ENCODE measurements at places on chromosomes 1 and 21. TPM values are rescaled to one million over a fixed set of nuclear protein-coding genes. Genes with fewer than 3 reads are reported as not detected.
A peak's percentile ranks its signal among the peaks of the same experiment; 100 is the strongest.

Gene FYB2
- not detected for total RNA-seq

DNA sequence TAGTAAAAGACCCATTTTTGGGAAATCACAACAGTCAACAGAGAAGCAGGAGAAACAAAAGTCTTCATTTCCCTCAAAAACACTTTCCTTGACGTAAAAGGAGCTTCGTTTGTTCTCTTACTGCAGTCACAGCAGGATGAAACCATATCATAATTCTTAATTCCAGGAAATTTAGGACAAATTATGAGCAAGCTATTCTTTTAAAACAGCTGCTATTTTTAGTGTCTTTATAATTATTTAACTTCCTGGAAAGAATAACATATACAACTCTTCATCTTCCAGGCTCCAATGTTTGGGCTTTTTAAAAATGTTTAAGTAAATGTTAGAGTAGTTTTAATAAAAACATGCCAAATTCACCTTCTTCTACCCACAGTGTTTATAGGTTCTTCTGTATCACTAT, 563.5 kb downstream of the LTN1 start:
- no peaks in the 10 kb centered on the region for H3K27me3 ChIP-seq
- no peak overlapping the region for H3K4me3 ChIP-seq
- no peak overlapping the region for H3K27ac ChIP-seq
- no peak for DNase-seq
- no peaks in the 10 kb centered on the region for H3K4me1 ChIP-seq

DNA sequence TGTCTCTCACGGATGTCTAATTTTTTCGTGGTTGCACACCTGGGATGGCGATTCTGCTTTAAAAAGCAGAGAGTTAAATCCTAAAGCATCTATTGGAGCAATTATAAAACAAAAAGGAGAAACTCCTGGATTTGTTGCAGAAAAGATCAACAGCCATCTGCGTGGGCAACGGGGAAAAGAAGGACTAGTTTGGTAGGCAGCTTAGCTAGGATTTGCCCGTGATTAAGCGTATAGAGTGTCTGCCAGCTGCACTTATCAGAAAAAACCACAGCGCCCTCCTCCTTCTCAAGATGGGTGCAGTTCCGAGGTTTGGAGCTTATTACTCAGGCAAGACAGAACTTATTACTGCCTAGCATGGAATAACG, 526 bp upstream of the SLC25A24 start:
- peaks cover 11% of the 10 kb centered on the region for H3K27me3 ChIP-seq
- peaks cover 13% of the 10 kb centered on the region for H3K36me3 ChIP-seq
- DNase-seq: no peak
- H3K4me1 ChIP-seq: peaks cover 38% of the 10 kb centered on the region

DNA sequence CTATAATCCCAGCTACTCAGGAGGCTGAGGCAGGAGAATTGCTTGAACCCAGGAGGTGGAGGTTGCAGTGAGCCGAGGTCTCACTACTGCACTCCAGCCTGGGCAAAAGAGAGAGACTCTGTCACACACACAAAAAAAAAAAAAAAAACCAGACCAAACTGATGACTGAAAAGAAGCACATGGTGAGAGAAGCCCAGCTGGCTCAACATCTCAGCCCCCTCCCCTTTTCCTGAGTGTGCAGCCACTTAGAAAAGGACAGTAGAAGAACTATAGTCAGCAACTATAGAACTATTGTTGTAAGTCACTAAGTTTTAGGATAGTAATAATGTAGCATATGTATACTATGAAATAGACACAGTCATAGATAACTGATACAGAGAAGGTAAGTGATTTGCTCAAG, 87.2 kb upstream of the RALGPS2 start:
- H3K4me1 ChIP-seq: no peaks in the 10 kb centered on the region
- H3K27me3 ChIP-seq: no peaks in the 10 kb centered on the region
- no peaks in the 10 kb centered on the region for H3K36me3 ChIP-seq
- DNase-seq: no peak

Gene CRP
- not detected for total RNA-seq

- H3K4me3 ChIP-seq: peak overlapping the region; percentile 49
- H3K4me1 ChIP-seq: peaks cover 22% of the 10 kb centered on the region
- no peak overlapping the region for H3K27ac ChIP-seq
Measured at GRCh38 chr1:26164036-26164860, 4.5 kb downstream of the C1orf232 start.

DNA sequence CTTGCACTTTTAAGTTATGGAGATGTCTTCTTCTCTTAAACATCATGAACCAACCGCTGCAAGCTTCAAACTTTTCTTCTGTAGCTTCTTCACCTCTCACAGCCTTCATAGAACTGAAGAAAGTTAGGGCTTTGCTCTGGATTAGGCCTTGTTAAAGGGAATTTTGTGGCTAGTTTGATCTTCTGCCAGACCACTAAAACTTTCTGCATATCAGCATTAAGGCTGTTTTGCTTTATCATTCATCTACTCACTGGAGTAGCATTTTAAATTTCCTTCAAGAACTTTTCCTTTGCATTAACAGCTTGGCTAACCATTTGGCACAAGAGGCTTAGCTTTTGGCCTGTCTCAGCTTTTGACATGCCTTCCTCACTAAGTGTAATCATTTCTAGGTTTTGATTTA, 43.0 kb upstream of the RGL1 start:
- H3K36me3 ChIP-seq: peaks cover 10% of the 10 kb centered on the region
- DNase-seq: no peak
- no peak overlapping the region for H3K4me3 ChIP-seq
- H3K27me3 ChIP-seq: no peaks in the 10 kb centered on the region
- H3K4me1 ChIP-seq: no peaks in the 10 kb centered on the region
- H3K27ac ChIP-seq: no peak overlapping the region

Gene FCGR3A
- total RNA-seq: not detected

DNA sequence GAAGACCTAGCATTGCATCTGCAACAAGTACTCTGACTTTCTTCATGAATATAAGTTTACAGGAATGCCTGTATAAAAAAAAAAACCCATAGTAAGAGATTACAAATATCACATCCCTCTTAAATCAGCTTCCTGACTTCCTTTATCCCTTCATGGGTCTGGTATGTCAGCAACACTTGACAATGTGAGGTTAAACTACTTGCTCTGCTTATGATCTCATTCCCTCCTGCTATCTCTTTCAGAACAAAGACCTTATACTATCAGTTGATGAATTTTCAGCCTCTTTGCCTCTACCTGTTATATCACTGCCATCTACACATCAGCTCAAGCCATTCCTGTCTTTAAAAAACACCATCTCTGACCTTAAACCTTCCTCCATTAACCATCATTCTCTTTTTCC, 130.9 kb upstream of the SAMSN1 start:
- peaks cover 2% of the 10 kb centered on the region for H3K27me3 ChIP-seq
- DNase-seq: no peak
- H3K27ac ChIP-seq: peak overlapping the region; percentile 97
- H3K4me1 ChIP-seq: peaks cover 54% of the 10 kb centered on the region
- H3K36me3 ChIP-seq: peaks cover 24% of the 10 kb centered on the region

Gene SPRR5
- total RNA-seq: not detected

Gene CLDN19
- not detected for total RNA-seq

DNA sequence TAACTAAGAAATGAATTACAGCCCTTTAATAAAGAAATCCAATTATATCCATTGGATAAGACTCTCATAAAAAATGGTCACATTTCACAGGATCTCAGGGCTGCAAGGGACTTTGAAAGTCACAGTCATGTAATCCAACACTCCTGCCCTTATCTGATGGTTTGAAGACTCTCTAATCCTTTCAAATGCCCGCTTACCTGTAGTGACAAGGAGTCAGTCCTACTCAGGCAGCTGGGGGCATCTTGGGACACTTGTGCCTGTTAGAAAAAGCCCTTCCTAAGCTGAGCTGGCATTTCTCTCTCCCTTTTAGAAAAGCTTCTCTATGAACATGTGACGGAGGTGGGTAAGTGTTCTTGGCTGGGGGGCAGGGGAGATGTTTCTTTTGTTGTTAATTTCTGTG, 11.0 kb upstream of the ZNF691 start:
- H3K27ac ChIP-seq: no peak overlapping the region
- H3K4me3 ChIP-seq: no peak overlapping the region

Gene XCL1
- total RNA-seq: 16.4 TPM

DNA sequence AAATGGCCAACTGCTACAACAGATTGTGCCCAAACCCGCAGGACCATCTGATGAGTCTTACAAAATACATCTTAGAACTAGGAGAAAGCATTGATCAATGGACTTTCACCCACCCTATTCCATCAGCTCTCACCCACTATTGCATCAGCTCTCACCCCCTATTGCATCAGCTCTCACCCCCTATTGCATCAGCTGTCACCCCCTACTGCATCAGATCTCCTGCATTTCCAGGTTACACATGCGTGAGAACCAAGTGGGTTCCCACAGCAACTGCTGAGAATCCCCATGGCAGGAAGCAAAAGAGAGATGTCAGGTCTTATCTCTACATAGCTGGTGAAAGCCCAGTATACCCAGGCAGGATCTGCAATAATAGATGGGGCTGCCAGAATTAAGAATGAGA, 533.5 kb downstream of the LTN1 start:
- no peaks in the 10 kb centered on the region for H3K27me3 ChIP-seq
- no peaks in the 10 kb centered on the region for H3K4me1 ChIP-seq
- H3K4me3 ChIP-seq: no peak overlapping the region
- DNase-seq: no peak
- H3K36me3 ChIP-seq: no peaks in the 10 kb centered on the region

GRCh38 chr1:184032930-184033418, 4.6 kb downstream of the COLGALT2 start:
- no peaks in the 10 kb centered on the region for H3K36me3 ChIP-seq
- H3K27ac ChIP-seq: no peak overlapping the region
- H3K27me3 ChIP-seq: peaks cover 70% of the 10 kb centered on the region
- peaks cover 24% of the 10 kb centered on the region for H3K4me1 ChIP-seq

Measured in activated T-helper 1 cell treated with anti-CD3 and anti-CD28 coated beads, Interleukin-12 subunit alpha, Interleukin-12 subunit beta, Interleukin-2, Interleukin-4 antibody, amounts not matched to agents 30 ng/mL and 10 ng/mL and 1 ng/mL, durations not matched to agents 14 hours and 24 hours and 36 hours (primary cell).